Left ventricle myocardium inferior (tissue), 1 donor: ENCODE measurements at places on chromosomes 1 and 21.

DNA sequence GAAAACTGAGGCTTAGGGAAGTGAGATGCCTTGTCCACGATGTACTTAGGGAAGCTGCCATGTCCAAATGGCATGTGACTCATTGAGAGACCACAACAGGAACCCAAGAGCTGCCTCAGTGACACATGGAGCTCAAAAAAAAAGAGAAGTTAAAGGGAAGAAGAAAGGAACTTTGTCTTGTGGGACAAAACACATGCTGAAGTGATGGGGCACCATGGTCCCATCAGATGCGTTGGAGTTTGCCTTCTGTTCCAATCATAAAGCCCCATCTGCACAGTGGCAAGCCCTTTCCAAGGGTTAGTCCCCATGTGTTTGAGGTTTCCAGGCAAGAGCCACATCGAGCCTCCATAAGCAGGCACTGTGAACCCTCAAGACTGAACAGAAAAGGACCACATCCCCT is 8.0 kb downstream of the MED8 start:
- DNase-seq, result no peak

DNA sequence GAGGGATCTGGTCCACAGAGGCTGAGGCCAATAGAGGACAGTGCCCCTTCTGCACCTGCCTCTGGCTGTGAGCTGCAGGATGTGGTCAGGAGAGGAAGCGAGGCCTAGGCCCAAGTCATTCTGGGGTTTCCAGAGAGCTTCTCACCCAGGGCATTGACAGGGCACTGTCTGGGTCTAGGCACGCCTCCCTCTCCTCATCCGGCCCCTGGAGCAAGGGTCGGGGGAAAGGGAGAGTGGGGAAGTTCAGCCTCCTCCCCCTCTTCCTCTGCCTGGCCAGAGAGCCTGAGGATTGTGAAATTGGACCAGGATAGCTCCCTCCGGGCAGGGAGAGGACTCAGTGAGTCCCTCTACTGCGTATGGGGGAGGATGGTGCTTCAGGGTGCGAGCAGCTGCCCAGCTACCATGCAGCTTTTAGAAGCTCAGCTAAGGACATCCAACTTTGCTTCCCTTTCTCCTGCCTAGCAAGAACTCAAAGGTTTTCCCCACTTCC is 6.3 kb upstream of the INAVA start:
- DNase-seq, result no peak

DNA sequence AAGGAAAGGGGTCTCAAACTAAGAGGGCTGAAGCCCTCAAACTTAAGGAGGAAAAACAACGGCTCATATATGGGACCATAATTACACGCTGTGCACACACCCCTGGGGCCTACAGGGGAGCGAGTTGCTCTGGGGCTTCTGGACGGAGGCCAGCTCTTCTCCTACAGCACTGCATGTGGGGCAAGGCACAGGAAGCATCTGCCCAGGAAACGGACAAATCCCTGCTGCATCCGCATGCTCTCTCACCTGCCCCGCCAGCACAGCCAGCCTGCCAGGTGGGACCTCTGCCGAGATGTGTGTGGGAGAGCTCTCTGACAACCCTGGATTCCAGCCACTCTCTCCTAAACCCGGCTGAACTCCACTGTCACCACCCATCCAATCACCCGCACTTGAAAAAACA is 54.1 kb downstream of the MRPL37 start:
- DNase-seq, result no peak

DNA sequence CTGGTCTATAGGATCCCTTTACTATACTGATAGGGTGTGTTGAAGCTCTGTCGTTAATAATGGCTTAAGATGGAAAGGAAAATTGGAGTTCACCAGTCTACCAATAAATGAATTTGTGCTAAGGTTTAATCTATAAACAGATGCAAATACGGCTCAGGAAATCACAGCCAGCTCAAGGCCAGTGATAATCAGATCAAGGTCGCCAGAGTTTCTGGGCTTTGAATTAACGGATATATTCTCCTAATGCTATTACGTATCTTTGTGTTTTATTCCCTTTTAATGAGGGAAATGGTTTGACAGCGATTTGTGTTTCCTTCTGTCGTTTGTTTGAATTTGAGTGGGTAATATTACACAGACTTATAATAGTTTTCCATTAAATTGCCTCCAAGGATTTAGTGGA is 279.6 kb downstream of the BACH1 start:
- no peak for DNase-seq

GRCh38 chr1:84259989-84260388 is 41.5 kb upstream of the SAMD13 start:
- no peak for DNase-seq

DNA sequence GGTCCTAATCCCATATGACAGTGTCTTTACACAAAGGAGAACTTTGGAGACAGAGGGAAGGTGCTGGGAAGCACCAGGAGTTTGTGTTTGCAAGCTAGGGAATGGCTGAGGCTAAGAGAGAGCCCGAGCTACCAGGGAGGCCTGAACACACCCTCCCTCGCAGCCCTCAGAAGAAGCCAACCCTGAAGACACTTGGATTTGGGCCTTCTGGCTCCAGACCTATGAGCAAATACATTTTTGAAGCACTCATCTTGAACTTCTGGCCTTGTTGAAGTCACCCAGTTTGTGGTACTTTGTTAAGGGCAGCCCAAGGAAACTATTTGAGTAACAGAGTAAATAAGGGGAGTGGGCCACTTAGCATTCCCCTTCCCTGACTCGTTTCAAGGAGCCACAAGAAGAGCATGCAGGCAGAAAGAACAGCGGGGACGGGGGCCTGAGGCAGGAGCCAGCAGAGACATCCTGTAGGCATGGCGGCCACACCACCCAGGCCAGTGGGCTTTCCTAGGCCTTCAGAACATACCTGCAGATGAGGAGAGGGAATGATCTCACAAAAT is 13.2 kb upstream of the QSOX1 start:
- DNase-seq, result no peak

DNA sequence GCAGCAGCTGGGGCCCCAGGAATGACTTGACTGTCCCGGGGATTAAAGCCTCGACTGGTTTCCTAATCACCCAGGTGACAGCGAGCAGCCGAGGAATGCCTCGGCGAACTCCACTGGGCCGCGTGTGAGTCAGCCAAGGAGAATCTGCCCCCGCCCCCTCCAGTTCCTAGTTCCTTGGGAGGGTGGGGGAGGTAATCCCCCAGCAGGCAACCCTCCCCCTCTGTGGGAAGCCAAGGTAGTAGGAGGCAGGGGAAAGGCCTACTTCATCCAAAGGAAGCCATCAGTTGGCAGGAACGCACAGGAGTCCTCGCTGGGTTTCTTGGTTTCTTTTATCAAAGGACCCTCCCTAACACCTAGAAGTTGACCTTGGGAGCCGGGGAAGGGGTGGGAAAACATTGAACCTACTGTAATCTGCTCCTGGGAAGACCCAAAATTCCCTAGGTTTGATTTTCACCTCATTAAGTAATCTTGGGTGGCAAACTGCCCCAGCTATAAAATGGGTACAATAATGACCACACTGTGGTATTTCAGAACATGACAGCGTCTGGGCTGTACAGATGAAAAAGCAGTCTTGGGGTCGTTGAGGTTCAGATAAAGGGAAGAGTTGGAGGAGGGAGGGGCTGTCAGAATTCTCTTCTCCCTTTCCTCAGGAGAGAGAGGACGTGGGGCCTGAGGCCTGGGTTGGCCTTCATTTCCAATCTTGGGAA is 1.4 kb downstream of the TENT5B start:
- no peak for DNase-seq
